NCI-H69 (cell line): ENCODE measurements at places on chromosomes 7 and 10.

DNA sequence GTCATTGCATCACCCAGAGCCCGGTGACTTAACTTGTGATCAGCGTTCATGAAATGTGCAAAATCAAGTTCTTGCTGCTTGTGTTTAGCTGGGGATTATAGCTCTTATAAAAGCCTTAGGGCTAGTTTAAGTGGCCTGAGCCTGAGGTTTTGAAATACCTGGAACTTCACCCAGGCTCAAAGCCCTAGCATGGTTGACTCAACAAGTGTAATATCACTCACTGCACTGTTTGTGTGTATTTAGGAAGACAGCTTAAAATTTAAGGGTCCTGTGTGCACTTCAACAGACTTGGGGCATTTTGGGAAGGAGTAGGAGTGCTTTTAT is 489.5 kb downstream of the GATA3 start:
- DNase-seq, result no peak

DNA sequence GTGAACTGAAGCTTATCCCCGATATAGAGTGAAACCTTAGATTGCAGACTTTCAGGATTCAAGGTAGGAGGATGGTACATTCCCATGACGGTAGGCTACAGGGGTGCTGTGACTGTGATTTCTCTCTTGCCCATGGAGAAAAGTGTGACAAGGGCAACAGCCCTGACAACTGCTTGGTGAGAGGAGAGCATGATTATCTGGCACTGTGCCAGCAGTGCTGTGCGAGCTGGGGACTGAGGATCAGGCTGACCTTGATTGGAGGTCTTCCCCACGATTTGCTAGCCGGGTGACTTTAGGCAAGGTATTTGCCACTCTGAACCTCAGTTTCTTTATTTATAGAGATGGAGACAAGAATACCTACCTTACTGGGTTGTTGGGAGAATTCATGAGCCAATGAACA is 229.5 kb downstream of the PTEN start:
- peak; percentile 70 for DNase-seq

DNA sequence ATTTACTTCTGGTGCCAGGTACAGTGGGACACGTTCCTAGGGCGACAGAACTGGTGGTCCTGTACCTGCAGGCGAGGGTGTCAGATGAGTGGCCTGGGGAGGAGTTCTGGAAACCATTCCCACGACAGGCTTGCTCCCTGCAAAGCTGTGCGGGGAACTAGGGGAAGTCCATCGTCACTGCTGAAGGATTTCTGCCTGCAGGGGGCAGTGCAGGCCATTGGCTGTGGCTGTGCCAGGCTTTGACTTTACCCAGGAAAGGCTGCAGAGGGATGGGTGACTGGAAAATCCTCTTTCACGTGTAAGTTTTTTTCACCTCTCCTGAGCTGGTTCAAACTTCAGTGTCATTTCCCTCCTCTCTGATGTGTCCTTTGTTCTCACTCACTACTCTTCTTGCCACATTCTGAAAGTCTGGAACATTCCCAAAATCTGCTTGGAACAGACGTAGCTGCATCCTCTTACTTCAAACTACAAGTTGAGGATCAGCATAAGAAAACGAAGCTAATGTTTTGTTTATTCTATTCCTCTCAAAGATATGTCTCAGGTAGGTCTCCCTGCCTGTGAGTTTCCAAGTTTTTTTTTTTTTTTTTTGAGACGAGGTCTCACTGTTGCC is 126.5 kb downstream of the SH2D4B start:
- DNase-seq, result peak; percentile 52

DNA sequence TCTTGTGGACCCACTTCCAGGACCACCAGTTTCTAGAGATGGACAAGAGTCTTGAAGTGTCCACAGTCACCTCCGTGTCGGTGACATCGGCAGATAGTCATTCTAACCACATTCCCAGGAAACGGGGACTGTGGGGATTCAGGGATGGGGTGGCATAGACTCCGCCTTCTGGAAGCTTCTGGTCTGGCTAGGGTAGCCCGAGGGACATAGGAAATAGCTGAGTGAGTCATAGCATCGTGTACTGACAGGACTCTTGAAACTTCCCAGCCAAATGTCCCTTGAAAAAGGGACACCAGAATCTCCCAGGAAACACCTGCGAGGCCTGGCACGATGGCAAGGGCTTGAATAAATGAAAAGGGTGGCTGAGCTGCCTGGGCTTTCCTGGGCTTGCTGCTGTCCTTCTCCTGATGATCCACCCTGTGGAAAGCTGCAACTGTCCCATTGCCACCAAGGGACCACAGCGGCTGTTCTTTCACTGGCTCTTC is 84.1 kb upstream of the LRRC4 start:
- no peak for DNase-seq

DNA sequence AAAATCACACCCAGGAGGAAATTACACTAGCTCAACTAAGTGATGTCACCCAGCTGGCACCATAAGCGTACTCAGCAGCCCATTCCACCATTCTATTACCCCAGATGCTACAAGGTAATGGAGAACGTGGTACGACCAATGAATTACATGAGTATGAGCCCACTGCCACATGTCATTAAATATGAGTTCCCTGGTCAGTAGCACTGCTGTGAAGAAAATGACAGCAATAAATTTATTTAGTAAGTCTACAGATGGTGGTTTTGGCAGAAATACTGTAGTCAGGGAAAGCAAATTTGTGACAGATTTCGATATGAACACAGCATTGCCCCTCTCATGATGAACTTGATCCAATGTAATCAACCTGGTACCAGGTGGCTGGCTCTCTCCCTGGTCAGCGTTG is 154.2 kb downstream of the VWC2 start:
- no peak for DNase-seq

DNA sequence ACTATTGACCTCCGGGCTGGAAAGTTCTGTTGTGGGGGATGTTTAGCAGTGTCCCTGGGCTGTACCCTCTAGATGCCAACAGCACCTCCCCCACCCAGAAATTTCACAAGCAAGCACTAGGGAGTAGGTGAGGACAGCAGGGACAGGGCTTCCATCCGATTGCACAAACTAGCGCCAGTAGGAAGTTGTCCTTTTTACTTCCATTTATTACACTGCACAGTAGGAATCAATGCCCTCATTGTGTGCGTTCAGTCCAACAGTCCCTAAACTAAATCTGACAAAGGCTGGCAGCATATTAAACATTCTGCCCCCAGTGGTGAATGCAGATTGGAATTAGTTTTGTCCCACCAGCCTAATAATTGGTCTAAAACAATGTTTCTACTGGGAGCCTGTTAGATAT is 6.4 kb upstream of the SOSTDC1 start:
- DNase-seq, result no peak

- no peak for DNase-seq
Observed at GRCh38 chr7:6164491-6164890, 107.9 kb downstream of the CYTH3 start.

DNA sequence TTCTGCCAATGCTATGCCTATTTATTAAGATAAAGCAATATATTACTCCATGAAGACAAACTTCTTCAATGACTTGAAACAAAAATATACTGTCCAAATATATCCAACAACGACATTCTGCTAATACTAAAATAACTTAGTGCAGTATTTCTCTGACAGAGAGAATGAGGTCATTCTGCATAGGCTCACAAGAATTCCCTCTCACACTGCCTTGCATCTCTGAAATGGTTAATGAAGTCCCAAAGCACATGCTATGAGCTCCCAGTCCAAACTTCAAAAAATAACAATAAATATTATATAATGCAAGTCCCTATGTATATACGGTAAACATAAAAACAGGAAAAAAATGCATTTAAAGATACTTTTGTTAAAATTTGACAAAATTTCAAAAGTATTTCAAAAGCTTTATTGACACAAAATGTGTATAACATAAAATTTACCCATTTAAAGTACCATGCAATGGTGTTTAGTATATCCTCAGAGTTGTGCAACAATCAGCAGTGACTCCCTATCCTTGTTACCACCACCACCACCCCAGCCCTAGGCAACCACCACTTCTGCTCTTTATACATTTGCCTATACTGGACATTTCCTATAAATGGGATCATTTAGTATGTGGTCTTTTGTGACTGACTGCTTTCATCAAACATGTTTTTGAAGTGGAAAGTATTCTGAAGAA is 27.6 kb downstream of the CHCHD3 start:
- DNase-seq, result no peak

DNA sequence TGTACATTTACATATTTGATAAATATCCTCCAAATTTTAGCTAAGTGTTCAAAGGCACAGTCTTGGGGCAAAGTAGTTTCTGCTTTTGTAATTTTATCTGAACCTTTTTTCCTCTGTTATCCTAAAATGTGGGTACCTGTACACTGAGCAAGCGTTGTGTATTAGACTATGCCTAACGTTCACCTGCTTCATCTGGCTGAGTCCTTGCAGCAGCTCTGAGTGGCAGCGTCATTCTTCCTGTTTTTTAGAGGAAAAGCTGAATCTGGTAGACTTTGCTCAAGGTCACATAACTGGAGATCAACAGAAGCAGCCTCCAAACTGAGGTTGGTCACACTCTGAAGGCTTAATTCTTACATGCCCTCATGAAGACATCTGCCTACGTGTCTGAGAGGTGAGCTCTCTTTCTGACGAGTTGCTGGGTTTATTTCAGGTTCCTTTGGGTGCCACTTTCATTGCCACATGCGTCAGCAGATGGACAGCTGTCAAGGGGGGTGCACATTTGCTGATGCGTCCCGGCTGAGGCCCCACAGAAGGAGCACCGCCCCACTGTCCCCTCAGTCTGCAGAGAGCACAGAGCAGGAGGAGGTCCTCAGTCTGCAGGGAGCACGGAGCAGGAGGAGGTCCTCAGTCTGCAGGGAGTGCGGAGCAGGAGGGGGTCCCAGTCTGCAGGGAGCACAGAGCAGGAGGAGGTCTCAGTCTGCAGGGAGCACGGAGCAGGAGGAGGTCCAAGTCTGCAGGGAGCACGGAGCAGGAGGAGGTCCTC is 406.5 kb upstream of the SHH start:
- DNase-seq, result no peak

- DNase-seq, result no peak
Observed at GRCh38 chr10:93503075-93503474, 6.7 kb downstream of the CEP55 start.

- no peak for DNase-seq
Observed at GRCh38 chr10:71382028-71382427, 14.7 kb upstream of the CDH23 start.

DNA sequence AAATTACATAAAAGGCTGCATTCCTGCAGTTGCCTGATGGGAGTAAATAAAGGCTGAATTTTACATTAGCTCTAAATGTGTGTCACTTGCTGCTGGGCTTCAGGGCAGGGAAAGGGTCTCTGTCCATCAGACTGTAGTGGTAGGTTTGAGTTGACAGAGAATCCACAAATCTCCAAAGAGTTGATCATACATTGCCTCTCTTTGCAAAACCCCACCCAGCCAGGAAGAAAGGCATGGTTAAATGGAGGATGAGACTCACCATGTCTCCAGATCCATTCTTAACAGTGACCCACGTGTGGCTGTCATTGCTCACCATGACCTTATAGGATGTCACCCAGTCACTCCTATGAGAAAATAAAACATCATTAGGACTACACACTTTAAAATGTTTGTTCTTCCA is 92.8 kb downstream of the CPXM2 start:
- DNase-seq, result no peak

DNA sequence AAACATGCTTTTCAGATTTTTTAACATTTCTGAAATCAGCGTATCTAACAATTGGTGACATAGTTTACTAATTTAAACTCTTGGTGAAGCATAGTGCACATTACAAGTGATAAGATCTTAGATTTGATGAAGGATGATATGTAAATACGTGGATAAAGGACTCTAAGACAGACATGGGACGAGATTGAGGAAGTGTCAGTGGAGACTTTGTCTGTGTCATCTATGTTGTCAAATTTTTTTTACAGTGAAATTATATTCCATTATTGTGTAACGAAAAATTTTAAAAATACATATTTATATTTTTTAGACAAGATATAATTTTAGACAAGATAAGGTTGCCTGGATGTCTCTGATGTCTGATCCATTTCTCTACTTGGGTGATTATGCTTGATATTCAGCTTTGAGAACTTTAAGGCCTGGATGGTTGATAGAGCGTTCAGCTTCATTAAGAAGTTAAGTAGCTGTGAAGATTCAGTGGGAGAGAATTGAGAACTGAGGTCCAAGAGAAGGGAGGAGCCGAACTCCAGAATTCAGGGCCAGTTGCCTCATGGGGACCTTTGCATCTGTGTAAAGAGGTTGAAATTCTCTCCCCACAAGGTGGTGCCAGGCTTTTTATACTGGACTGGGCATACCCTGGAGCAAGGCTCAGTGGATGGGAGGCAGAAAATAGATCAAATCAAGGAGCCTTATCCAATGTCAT is 62.7 kb downstream of the KAT6B start:
- DNase-seq, result peak; percentile 45

- no peak for DNase-seq
Observed at GRCh38 chr7:108118959-108119358, 11.2 kb downstream of the LAMB4 start.

GRCh38 chr7:143185551-143185950 is 2.3 kb downstream of the TAS2R39 start:
- no peak for DNase-seq

- DNase-seq, result no peak
Observed at GRCh38 chr10:43045631-43046287, 31.1 kb upstream of the RET start.

GRCh38 chr10:118809357-118810220 is 54.8 kb upstream of the CACUL1 start:
- DNase-seq, result no peak

GRCh38 chr7:68823996-68824780 is 774.1 kb upstream of the AUTS2 start:
- DNase-seq, result no peak

DNA sequence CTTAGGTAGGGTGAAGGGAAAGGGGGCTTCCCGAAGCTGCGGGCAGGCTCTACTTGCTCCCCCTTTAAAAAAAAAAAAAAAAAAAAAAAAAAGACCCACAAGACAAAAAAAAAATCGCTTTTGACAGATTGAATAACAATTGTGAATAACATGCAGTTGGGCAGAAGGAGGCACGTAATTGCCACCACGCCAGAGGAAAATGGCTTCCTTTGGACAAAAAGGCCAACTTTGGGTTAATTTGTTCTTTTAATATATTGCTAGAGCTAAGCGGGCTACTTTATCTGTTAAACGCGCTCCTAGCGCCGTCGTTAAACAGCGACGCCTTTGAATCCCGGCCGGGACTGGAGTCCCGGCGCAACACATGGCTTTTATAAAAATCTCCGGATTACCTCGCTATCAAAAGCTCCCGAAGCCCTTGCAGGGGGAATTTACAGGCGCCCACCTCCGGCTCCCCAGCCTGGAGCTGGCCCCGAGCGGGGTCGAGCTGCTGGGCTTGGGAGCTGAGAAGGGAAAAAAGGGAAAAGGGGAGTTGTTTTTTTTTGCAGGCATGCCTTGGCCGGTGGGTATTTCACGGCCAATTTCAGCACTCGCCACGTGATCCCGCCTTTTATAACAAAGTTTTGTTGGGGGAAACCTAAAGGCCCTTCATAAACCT is 1.2 kb downstream of the HOXA11 start:
- peak; percentile 74 for DNase-seq

DNA sequence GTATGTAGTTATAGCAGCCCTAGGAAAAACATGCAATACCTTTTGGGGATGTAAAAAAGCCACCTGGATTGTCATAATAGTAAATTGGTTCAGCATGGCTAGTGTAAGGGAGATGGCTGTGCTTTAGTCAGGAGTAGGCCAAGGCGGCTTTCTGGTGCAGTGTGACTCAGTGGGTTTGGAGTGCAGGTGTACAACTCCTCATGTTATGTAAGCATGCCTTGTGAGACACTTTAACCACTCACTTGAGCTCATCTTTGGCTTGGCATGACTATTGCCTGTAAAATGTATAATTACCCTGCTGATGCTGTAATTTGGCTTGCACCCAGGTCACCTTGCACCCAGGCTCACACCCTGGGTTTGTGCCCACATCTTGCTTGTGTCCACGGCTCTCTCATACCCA is 239.2 kb upstream of the GLI3 start:
- DNase-seq, result no peak
